ENCODE measurements at places on chromosomes 5 and 9.

- DNase-seq = peak; percentile 42
Measured at GRCh38 chr9:107685901-107686300, 196.3 kb upstream of the KLF4 start.

DNA sequence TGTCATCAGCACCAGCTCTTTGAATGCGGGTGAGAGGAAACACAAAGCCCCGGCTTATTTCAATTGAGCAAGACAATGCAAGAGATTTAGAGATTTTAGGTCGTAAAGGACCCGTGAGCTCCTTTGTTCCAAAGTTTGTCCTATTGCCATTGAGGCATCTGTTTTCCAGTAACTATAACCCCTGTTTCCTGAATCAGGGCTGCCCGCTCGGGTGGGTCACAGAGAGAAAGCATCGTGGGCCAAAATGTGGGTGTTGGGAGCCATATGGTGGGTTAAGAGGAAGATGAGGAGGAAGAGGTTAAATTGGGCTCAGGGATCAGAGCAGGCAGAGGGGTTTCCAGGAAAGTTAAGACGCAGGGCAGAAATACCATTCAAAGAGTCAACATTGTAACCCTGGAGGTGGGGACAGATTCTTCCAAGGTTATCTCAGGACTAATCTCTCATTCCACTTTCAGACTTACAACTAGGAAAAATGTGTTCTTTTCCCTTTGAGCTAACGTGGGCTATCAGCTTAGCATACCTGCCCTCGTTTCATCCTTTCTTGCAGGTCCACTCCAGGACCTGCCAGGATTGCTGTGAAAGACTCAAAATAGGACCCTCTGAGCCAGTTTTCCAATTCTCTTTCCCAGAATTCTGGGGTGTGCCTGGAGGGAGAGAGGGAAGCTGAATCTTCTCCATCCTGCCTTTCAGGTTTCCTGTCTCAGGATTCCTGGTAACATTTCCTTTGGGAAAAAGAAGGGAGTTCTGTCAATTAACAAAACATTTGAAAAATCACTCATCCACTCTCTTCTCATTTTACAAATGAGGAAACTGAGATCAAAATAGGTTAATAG lies 95.5 kb upstream of the TAF11L2 start:
- no peak for DNase-seq

- peak; percentile 27 for DNase-seq
Measured at GRCh38 chr5:151156507-151157420, 815 bp downstream of the ANXA6 start.

DNA sequence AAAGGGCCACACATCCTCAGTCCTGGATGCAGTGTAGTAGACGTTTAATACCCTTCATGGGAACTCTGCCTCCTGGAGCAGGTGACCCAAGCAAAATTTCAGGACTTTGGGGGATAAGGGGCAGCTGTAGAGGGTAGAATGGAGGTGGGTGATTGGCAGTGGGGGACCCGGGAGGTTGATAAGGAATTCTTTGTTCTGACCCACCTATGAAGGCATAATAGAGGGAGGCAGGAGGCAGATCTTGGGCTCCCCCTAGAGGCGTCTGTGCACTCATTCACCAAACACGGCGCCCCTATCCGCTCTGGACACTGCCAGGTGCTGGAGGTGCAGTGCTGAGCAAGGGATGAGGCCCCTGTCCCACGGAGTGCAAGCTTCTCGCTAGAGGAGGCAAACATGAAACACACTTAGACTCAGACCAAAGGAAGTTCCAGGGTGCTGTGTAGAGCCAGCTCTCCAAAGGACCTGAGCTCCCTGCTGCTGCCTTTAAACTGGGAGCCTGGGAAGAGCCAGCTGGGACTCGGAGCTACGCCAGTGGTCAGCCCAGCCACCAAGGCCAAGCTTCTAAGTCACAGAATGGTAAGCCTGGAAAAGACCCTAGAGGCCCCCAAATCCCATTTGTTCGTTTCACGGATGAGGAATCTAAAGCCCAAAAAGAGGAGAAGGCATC lies 7.7 kb downstream of the IL17B start:
- peak; percentile 51 for DNase-seq

GRCh38 chr5:162052676-162053075 lies 14.9 kb upstream of the GABRG2 start:
- no peak for DNase-seq

GRCh38 chr9:16105168-16106020 lies 552.6 kb downstream of the CCDC171 start:
- DNase-seq = peak; percentile 67

DNA sequence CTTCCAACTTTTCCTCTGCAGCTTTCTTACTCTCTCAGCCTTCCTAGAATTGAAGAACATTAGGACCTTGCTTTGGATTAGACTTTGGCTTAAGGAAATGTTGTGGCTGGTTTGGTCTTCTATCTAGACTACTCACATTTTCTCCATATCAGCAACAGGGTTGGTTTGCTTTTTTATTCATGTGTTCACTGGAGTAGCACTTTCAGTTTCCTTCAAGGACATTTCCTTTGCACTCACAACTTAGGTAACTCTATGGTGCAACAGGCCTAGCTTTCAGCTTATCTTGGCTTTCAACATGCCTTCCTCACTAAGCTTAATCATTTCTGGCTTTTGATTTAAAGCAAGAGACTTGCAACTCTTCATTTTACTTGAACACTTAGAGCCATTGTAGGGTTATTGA lies 153.1 kb downstream of the CCDC192 start:
- DNase-seq = no peak

DNA sequence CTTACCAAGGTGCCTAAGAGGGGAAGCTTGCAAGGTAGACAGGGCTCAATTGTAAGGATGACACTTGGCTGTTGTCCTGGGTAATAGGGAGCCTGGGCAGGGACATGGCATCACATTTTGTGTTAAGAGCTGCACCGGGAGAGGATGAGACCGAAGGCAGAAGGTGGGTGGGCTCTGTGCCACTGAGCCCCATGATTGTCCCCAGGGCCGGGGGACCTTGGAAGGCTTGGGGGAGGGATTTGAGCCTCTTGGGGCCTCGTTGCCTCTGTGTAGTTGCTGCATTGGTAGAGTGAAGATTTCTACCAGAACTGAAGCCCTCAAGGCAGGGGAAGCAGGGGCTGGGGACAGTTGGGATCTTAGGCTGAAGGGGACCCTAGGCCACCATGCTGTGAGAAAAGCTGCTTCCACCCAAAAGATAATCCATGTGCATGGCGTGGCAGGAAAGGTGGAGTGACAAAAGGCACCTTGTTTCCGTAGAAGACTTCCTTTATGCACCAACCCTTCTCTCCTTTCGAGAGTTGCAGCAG lies 11.9 kb downstream of the FGF18 start:
- no peak for DNase-seq

DNA sequence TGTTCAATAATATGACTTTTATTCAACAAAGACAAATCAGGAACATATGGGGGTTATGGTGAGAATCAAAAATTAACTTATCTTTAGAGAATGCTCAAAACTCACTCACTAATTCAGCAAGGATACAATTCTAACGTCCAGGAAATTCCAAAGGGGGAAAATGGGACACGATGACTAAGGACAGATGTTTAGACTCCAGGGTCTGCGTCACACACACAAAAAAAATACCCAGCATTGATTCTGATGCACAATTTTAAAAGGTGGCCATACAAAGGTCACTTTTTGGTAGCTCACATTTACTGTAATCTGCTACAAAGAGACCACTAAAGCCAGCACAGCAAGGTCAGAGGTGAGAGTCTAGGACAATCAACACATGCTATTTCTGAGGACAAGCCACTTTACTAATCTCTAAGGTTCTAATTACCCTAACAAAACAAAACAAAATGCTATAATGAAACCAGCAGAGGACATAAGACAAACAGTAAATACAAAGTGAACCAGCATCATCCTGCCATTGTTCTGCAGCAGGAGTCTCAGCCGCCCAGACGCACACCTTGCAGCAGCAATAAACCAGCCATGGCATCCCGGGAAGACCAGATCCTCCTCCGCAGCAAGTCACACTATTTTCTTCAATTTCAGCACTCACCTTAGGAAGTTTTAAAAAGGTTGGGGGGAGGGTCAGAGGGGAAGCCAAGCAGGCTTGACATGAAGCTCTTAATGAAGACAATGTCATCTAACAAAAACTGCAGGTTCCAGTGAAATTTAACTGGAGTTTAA lies 57.8 kb downstream of the TTC39B start:
- peak; percentile 79 for DNase-seq

Data from fibroblast of mammary gland (primary cell).